ENCODE measurements at places on chromosomes 4 and X.

GRCh38 chr4:31068257-31069075 is 348.3 kb downstream of the PCDH7 start:
- DNase-seq: no peak

DNA sequence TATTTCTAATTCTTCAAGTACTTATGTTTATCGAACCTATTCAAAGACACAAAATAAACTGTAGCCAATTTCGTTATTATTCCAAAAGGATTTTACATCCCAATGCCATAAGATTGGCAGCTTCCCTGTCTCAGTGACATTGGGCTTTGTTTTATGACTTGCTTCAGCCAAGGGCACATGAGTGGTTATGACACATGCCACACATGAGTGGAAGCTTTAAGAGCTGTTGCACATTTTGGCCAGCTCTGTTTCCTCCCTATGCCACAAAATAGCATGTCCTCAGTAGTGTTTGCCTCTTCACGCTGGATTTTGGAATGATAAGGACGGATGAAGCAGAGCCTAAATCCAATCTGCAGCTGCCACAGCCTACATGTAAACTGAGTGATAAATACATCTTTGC is 21.9 kb downstream of the SEC24D start:
- no peak for DNase-seq

GRCh38 chr4:165222651-165222994 is 15.3 kb downstream of the KLHL2 start:
- no peak for DNase-seq

- no peak for DNase-seq
These were observed 19.4 kb downstream of the NLGN3 start for GRCh38 chrX:71164071-71164470.

GRCh38 chr4:186918466-186918865 is 194.8 kb upstream of the FAT1 start:
- DNase-seq: no peak

DNA sequence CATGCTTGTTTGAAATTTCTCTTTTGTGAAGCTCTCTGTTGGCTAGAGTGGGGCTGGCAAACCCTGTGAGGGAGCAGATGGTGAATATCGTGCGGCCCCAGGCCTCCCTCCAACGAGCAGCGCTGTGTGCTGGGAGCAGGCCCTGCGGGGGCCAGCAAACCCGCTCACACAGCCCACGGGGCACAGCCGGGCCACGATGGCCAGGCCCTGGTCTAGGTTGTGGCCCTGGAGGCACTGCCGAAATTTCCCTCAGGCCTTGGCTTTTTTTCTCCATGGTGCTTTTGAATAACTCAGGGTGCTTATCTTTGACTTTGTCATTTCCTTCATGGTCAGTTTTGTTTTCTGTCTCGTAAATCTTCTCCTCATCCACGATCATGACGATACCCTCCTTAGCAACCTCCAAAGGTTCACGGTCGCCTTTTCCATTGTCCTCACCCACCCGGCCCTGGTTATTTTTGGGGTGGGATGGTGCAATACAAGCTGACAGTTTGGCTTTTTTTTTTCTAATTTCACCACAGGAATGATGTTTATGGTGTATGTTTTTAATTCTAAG is 20.7 kb downstream of the PCGF3 start:
- DNase-seq: no peak

DNA sequence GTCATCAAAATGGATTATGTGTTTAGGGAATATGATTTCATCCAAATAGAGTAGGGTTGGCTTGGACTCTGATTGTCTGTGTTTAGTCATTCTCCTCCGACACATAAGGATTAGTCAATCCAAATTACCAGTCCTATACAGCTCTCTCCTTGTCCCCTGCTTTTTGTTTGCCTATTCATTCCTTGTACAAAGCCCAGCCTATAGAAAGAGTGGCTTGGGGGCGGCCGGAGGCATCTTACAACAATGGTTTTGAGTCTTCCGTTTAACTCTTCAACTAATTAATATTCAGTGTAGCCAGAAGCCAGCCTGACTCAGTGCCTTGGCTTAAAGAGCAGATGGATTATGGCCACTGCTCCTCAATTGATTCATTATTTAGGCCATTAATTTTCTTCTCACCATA is 796.6 kb upstream of the POU3F4 start:
- no peak for DNase-seq

GRCh38 chrX:17056868-17057608 is 110.6 kb downstream of the REPS2 start:
- DNase-seq: no peak

Data from GM12892 (cell line).